GM23248 (cell line): ENCODE measurements at places on chromosomes 3 and 15. TPM values are rescaled to one million over a fixed set of nuclear protein-coding genes. Genes with fewer than 3 reads are reported as not detected.
A peak's percentile ranks its signal among the peaks of the same experiment; 100 is the strongest.

GRCh38 chr3:11582191-11582968, 61.3 kb downstream of the VGLL4 start:
- H3K27me3 ChIP-seq, result no peaks in the 10 kb centered on the region
- peak; percentile 91 for DNase-seq
- H3K4me1 ChIP-seq, result peaks cover 60% of the 10 kb centered on the region
- H3K27ac ChIP-seq, result peak overlapping the region; percentile 77
- peak overlapping the region; percentile 68 for H3K4me3 ChIP-seq
- H3K36me3 ChIP-seq, result peaks cover 5% of the 10 kb centered on the region; the same call in 1 of the 2 replicates

- no peak overlapping the region for H3K4me3 ChIP-seq
- H3K27ac ChIP-seq, result no peak overlapping the region
- H3K27me3 ChIP-seq, result no peaks in the 10 kb centered on the region
- no peaks in the 10 kb centered on the region for H3K4me1 ChIP-seq
- no peak for DNase-seq
Measured at GRCh38 chr3:179369621-179370020, 22.1 kb downstream of the MFN1 start.

- peaks cover 14% of the 10 kb centered on the region for H3K4me1 ChIP-seq
- no peaks in the 10 kb centered on the region for H3K36me3 ChIP-seq
- H3K27ac ChIP-seq, result no peak overlapping the region
- H3K27me3 ChIP-seq, result no peaks in the 10 kb centered on the region
Measured at GRCh38 chr3:1190569-1190968, 97.7 kb downstream of the CNTN6 start.

GRCh38 chr3:182651461-182651860, 141.8 kb upstream of the ATP11B start:
- H3K27ac ChIP-seq, result no peak overlapping the region
- no peaks in the 10 kb centered on the region for H3K4me1 ChIP-seq
- H3K36me3 ChIP-seq, result no peaks in the 10 kb centered on the region
- no peaks in the 10 kb centered on the region for H3K27me3 ChIP-seq
- no peak overlapping the region for H3K4me3 ChIP-seq

GRCh38 chr3:33722191-33722590, 4.1 kb upstream of the CLASP2 start:
- H3K4me1 ChIP-seq, result peaks cover 13% of the 10 kb centered on the region
- H3K27ac ChIP-seq, result peak overlapping the region; percentile 46
- H3K4me3 ChIP-seq, result 0 out of 2 replicates have a peak overlapping the region, but pooled peaks have one; percentile 1
- H3K36me3 ChIP-seq, result no peaks in the 10 kb centered on the region
- no peaks in the 10 kb centered on the region for H3K27me3 ChIP-seq
- peak; percentile 34 for DNase-seq

CCR9 gene
- total RNA-seq, result not detected in 2 replicates

DNA sequence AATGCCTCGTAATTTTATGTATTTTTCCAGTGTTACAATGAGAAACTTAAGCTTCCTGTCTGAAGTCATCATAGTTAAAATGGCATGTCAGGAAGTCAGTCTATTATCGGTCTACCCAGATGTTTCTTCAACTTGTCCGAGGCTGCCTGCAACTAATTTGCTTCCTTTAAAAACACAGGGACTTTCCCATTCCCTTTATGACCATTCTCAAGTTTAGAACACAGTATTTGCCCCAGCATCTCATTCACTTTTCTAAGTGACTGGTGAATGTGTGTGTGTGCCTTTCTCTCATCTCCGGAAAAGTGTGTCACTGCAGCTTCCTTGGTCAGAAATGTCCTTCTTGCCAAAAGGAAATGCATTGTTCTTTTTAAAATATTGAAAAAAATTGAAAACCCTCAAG, 466.6 kb downstream of the RAP2B start:
- no peaks in the 10 kb centered on the region for H3K27me3 ChIP-seq
- H3K4me1 ChIP-seq, result no peaks in the 10 kb centered on the region
- no peak overlapping the region for H3K27ac ChIP-seq

ZNF80 gene
- not detected in 2 replicates for total RNA-seq

GOLGA8S gene
- 0.11 and 0.13 TPM in 2 replicates for total RNA-seq

- H3K4me3 ChIP-seq, result no peak overlapping the region
- H3K27ac ChIP-seq, result no peak overlapping the region
- H3K4me1 ChIP-seq, result peaks cover 9% of the 10 kb centered on the region
- DNase-seq, result no peak
- H3K27me3 ChIP-seq, result no peaks in the 10 kb centered on the region
- no peaks in the 10 kb centered on the region for H3K36me3 ChIP-seq
Measured at GRCh38 chr3:66361356-66361755, 139.5 kb downstream of the LRIG1 start.

DNA sequence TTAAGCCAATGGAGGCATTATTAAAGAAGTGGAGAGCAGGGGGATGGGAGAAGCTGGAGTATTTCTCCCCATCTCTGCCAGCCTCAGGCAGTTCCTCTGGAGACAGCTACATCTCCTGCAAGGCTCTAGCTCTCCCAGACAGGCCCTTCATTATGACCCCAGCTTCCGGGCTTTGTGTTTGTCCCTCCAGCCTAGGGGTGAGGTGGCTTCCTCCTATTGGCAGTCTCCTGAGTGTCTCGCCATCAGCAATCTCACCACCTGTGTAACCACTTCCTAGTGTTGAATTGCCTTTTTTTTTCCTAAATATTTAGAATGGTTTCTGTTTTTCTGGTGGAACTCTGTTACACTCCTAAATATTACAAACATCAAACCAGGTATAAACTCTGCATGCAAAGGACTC, 122.3 kb downstream of the FAM174B start:
- no peak overlapping the region for H3K27ac ChIP-seq
- H3K36me3 ChIP-seq, result no peaks in the 10 kb centered on the region
- no peaks in the 10 kb centered on the region; the same call in none of the 2 replicates for H3K27me3 ChIP-seq
- H3K4me3 ChIP-seq, result no peak overlapping the region
- H3K4me1 ChIP-seq, result no peaks in the 10 kb centered on the region

GRCh38 chr3:82814660-82815059, 1053.2 kb upstream of the GBE1 start:
- H3K27me3 ChIP-seq, result no peaks in the 10 kb centered on the region
- H3K27ac ChIP-seq, result no peak overlapping the region
- no peaks in the 10 kb centered on the region for H3K4me1 ChIP-seq
- no peak for DNase-seq
- H3K4me3 ChIP-seq, result no peak overlapping the region

- peak within 1 kb of the TSS; percentile 93 for H3K27ac ChIP-seq
- no peaks in the 10 kb centered on the region for H3K36me3 ChIP-seq
- peak; percentile 96 for DNase-seq
- no peaks in the 10 kb centered on the region for H3K27me3 ChIP-seq
- H3K4me1 ChIP-seq, result peaks cover 11% of the 10 kb centered on the region
Measured at GRCh38 chr3:97821774-97822358, at the start of gene CRYBG3. Gene CRYBG3 (plus strand): TSS chr3:97822011. CDS start chr3:97822207, 196 bp downstream.

DNA sequence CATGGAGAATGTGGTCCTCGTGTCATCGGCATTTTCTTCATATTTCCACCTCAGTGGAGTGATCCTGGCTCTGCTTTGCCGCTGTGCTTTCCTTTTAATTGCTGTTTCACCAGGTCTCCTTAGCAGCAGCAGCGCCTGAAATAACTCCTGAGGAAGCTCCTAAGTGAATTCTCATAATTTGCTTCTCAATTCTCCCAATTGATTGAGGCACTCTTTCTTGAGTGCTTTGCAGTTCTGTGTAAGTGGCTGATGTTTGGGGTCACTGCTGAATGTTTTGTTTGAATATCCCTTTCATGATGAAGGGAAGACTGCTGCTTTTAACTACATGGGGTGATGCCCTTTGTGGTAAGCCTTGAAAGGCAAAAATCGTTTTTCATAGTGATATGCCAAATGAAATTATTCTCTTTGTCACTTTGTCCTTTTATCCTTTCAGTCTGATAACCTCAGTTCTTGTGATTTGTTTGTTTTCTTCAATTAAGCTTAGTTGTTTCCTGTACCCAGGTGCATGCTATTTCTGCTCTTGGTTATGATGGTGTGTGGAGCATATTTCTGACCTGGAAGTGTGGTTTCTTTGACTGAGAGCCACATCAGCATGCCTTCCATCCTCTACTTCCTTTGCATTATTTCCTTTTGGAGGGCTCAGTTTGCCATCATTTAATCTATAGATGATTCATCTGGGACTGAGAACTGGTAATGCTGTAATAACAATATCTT, 36.7 kb downstream of the HMG20A start:
- H3K36me3 ChIP-seq, result peaks cover 6% of the 10 kb centered on the region; the same call in 1 of the 2 replicates
- no peak for DNase-seq
- peak overlapping the region; percentile 48 for H3K4me3 ChIP-seq
- peaks cover 60% of the 10 kb centered on the region for H3K4me1 ChIP-seq

P2RY13 gene
- total RNA-seq, result not detected in 2 replicates

- H3K4me3 ChIP-seq, result no peak overlapping the region
- H3K4me1 ChIP-seq, result peaks cover 16% of the 10 kb centered on the region
- no peaks in the 10 kb centered on the region for H3K27me3 ChIP-seq
- DNase-seq, result peak; percentile 42
- H3K36me3 ChIP-seq, result no peaks in the 10 kb centered on the region
Measured at GRCh38 chr15:38275959-38276358, 23.3 kb downstream of the SPRED1 start.

- peak; percentile 92 for DNase-seq
- peaks cover 66% of the 10 kb centered on the region for H3K36me3 ChIP-seq
- no peaks in the 10 kb centered on the region for H3K27me3 ChIP-seq
- no peaks in the 10 kb centered on the region for H3K4me1 ChIP-seq
- no peak overlapping the region for H3K4me3 ChIP-seq
Measured at GRCh38 chr3:63993653-63994079, 29.6 kb downstream of the PSMD6 start.

DNA sequence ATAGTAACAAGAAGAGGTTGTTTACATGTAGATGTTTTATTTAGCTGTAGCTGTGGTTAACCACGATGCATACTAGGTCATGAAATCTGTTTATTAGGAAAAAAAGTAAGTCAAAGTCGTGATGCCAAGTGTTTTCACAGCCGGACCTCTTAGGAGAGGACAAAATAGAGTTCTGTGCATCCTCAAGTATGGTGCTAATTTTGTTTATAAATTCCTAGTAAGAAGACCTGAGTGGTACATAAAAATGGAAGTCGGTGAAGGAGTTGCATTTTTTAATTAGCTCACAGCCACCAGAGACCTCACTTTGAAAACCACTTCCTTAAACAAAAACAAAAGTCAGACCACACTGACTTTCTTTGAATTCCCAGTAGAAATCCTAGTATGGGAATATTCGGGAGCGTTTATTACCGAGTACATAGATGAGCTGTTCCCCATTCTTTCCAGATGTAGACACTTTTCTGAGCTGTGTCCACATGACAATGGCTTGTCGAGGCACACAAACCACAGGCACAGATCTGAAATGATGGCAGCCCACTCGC, 143.6 kb upstream of the UBE2E1 start:
- no peaks in the 10 kb centered on the region for H3K27me3 ChIP-seq
- no peak for DNase-seq
- no peak overlapping the region for H3K27ac ChIP-seq
- no peaks in the 10 kb centered on the region for H3K36me3 ChIP-seq
- peaks cover 15% of the 10 kb centered on the region for H3K4me1 ChIP-seq

DNA sequence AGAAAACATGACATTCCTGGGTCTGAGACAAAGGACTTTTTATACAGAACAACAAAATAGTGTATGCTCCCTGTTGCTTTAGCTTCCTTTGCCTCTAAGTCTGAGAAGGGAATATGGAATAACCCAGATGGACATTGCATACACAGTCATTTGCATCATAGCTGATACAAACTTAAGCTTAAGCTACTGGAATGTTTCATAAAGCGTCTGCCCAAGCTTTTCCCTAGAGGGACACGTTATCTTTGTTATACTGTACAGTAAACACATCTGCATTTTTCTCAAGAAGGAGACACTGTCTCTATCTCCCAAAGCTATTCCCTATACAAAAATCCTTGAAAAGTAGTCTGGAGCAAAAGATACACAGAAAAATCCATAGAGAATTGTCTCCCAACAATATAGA, 775.0 kb downstream of the DIPK2A start:
- H3K36me3 ChIP-seq, result no peaks in the 10 kb centered on the region
- DNase-seq, result no peak
- no peak overlapping the region for H3K4me3 ChIP-seq
- no peak overlapping the region for H3K27ac ChIP-seq
- no peaks in the 10 kb centered on the region for H3K4me1 ChIP-seq

CELSR3 gene
- total RNA-seq, result 1.4 TPM in 2 replicates

BCL2A1 gene
- 1.6 TPM in 1 of 2 replicates, not detected in the other for total RNA-seq

- no peak overlapping the region for H3K27ac ChIP-seq
- H3K27me3 ChIP-seq, result no peaks in the 10 kb centered on the region
- H3K36me3 ChIP-seq, result no peaks in the 10 kb centered on the region
- DNase-seq, result no peak
- H3K4me3 ChIP-seq, result no peak overlapping the region
Measured at GRCh38 chr3:48426401-48426909, 3.4 kb downstream of the PLXNB1 start.

CCDC54 gene
- not detected in 2 replicates for total RNA-seq

DNA sequence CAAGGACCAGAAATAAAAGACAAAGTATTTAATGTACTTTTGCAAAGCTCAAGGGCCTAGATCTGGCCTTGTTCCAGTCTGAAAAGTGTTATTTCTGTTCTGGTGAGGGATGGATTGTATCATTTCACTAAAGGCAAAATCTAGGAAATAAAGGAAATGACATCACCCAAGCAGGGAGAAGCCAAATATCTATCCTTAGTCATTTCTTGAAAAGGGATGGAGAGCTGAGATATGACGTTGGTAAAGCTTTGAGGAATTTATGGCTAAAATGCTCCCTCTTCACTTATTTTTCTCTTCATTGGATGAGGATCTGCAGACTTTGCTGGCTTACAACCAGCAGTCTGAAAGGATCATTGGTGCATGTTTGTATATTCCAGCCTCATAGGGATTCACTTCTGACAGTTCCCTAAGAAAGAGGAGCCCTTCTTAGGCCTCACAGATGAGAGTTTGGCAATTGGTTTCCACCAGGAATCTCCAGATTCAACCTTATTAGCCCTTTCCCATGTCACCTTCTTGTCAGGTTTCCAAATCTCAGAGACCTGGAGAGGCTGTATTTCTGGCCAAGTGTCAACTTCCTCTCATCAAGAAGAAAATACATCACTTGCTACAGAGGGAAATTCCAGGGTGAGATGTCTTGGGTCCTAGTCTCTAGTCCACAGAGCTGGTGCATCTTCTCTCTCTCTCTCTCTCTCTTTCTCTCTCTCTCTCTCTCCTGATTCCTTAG, 93.7 kb upstream of the BOC start:
- DNase-seq, result peak; percentile 82
- no peak overlapping the region for H3K4me3 ChIP-seq
- H3K36me3 ChIP-seq, result no peaks in the 10 kb centered on the region
- peaks cover 10% of the 10 kb centered on the region for H3K4me1 ChIP-seq
- H3K27me3 ChIP-seq, result no peaks in the 10 kb centered on the region

CX3CR1 gene
- not detected in 2 replicates for total RNA-seq

DNA sequence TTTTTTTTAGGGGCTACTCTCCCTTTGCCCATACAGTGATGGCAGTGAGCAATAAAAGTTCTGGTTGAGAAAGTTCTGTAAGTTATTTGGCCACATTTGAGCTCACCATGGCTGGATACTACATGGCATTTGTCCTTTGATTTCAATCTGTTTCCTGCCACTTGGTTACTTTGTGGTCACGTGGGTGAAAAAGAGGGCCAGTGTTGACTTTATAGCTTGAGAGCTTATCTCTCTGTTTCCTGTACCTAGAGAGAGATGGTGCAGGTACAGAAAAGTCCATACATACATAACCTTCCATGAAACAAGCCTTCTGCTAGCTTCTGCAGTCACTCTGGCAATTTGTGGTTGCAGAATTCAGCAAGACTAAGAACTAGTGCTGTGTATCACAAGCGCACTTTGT, 23.4 kb upstream of the MECOM start:
- no peak overlapping the region for H3K27ac ChIP-seq
- no peaks in the 10 kb centered on the region for H3K36me3 ChIP-seq
- H3K4me3 ChIP-seq, result no peak overlapping the region
- DNase-seq, result no peak
- H3K27me3 ChIP-seq, result no peaks in the 10 kb centered on the region
- H3K4me1 ChIP-seq, result no peaks in the 10 kb centered on the region
